Heart left ventricle (tissue), 16 donors: ENCODE measurements at places on chromosomes 1 and 21. TPM values are rescaled to one million over a fixed set of nuclear protein-coding genes. Genes with fewer than 3 reads are reported as not detected.

DNA sequence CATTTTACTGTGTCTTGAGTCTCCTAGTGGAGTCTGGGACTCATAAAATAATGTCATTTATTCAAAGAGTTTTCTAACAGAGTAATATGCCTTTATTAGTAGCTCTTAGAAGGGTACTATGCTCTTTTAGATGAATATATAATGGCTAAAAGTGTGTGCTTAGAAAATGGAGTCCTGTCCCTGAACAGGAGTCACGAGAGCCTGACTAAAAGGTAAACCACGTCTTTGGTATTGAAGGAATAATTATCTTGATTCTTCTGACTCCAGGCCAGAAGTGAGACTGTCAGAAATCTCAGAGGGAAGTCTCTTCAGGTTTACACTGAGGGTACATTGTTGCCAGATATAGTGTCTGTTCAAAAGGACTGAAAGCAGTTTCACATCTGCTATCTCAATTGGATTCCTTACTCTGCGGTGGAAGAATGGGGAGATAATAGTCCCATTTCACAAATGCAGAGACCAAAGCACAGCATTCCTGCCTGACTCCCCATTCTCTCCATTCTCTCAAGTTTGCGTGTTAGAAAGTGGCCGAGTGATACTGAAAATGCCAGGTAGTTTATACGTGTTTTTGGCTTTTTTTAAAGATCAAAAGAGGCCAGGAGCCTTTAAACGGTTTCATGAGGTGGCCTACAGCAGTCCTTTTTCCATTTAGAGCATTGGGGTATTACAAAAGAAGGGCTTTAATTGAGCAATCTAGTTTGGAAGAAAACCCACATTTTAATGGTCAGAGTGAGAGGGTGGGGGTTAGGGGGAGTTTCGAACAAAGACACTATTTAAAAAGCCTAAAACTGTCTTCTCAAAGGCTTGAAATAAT is 176.6 kb downstream of the VPS13D start:
- no peak for DNase-seq

The CD1C gene
- 0.47 TPM for total RNA-seq

The SLC45A1 gene
- total RNA-seq: 1.6 TPM

DNA sequence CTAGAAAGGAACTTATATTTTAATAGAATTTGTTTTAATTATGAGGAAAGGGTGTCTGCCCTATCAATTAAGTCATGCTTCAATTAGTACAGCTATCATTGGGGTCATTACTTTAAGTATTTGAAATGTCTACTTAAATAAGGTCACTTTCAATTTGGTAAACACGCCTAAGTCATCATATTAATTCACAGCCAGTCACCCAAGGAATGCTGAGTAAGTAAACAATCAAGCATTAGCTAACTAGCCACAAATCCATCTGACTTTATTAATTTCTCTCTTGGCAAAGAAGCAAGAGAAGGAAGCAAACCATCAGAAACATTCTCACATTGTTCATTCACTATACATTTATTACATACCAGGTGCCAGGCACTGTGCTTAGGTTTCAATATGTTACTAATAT is 1.2 kb upstream of the LRRC52 start:
- no peak for DNase-seq

DNA sequence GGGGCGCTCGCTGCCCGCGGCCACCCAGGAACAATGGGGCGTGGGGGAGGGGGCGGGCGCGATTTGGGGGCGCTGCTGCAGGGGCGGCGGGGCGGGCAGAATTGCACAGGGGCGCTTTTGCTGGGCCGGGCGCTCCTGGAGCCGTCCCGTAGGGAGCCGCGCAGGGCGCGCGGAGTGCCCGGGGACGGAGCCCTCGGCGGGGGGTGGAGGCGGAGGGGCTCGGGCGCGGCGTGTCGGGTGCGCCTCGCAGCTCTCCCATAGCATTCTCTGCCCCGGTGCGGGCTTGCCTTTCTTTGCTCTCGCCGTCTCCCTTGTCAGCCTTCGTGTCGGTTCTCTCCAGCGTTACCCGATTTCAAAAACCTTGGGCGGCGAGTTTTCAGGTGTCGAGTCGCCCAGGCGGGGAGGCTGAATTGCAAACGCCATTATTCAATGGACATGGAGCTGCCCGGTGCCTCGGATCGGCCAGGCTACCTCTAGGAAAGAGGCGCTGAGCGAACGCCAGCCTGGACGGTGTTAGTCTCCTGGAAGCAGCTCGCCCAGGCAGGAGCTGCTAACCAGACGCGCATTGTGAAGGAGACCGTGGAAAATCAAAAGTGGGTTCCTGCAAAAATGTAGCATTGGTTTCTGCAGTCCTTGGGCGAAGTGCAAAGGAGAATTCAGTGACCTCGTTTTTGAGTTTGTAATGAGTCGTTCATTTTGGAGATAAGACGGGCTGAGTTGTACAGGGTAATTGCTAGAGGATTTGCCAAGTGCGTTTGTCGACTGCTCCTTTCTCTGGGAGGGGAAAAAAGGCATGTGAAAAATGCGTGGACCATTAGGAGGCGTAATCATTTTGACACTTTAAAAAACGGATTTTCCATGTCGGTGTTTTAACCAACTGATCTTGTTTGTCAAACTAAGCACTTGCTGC is 626 bp downstream of the CXADR start:
- DNase-seq: peak; percentile 33

The GPR161 gene
- 1.6 TPM for total RNA-seq

The MTARC2 gene
- 19.5 TPM for total RNA-seq

DNA sequence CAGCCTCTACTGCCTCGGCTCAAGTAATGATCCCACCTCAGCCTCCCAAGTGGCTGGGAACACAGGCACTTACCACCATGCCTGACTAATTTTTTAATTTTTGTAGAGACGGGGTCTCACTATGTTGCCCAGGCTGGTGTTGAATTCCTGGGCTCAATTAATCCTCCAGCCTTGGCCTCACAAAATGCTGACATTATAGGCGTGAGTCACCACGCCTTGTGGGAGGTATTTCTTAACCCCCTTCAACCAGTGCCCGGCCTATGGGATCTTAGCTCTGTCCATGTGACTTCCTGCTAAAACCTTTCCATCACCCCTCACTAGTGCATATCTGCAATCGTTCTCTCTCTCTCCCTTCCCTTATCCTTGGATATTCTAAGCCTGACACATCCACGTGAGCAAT is 86.4 kb downstream of the FOXD2 start:
- DNase-seq: no peak

The FCER1G gene
- 12.1 TPM for total RNA-seq

- DNase-seq: no peak
These were observed 30.9 kb downstream of the LPAR3 start for GRCh38 chr1:84861988-84862644.

DNA sequence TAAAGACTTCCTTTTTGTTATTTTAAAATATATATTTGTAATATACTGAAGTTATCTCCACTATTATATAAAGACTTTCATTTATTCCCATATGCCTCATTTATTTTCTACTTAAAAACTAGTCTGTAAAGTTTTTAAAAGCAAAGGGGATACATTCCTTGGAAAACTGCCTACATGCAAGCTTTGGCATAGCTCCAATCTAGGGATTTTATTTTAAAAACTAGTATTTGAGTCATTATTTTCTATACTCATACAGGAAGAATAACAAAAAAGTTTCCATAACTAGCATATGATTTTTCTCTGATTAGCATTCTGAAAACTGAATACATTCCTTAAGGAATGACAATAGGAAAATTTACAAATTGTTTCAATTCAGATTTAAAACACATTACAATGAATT is 88.9 kb downstream of the COL24A1 start:
- DNase-seq: no peak

DNA sequence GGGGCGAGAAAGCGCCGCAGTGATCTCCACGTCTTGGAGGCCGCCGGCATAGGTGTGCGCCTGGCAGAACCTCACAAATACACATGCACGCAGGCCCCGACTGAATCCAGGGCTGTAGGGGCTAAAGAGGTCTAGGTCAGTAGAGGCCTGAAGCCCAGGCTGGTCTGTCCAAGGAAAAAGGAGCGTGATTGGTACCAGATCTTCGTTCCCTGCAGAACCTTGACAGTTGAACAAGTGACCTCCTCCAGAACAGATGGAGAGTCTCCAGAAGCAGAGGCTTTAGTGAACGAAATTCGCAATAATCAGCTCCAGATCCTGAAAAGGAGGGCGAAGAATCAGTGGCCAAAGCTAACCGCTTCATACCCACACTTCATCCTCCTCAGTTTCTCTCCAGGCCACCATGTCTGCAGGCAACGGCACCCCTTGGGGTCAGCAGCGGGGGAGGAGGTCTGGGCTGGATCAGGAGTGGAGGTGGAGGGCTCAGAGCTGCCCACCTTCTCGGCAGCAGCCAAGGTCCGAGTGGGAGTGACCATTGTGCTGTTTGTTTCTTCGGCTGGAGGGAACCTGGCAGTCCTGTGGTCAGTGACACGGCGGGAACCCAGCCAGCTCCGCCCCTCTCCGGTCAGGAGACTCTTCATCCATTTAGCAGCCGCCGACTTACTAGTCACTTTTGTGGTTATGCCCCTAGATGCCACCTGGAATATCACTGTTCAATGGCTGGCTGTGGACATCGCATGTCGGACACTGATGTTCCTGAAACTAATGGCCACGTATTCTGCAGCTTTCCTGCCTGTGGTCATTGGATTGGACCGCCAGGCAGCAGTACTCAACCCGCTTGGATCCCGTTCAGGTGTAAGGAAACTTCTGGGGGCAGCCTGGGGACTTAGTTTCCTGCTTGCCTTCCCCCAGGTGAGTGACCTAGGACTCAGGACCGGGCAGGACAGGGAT is 749 bp upstream of the PEX11B start:
- peak; percentile 54 for DNase-seq

The HDGF gene
- 154 TPM for total RNA-seq

GRCh38 chr21:33157303-33157702 is 72.4 kb upstream of the IFNAR2 start:
- no peak for DNase-seq

The NCAM2 gene
- 1.9 TPM for total RNA-seq
